Activated CD8-positive, alpha-beta memory T cell treated with anti-CD3 and anti-CD28 coated beads, Interleukin-2, amount 10 ng/mL, durations not matched to agents 7 days and 5 days (primary cell): ENCODE measurements at places on chromosomes 13 and 19. TPM values are rescaled to one million over a fixed set of nuclear protein-coding genes. Genes with fewer than 3 reads are reported as not detected.

SSC5D gene
- 0.79 TPM for total RNA-seq

RNF113B gene
- total RNA-seq = not detected

C19orf53 gene
- total RNA-seq = 94.0 TPM

EDDM13 gene
- total RNA-seq = not detected

LRRC4B gene
- not detected for total RNA-seq

ZNF83 gene
- total RNA-seq = 64.2 TPM

GRCh38 chr13:65532231-65532630 is 1697.9 kb downstream of the PCDH9 start:
- DNase-seq = no peak

- DNase-seq = no peak
These were observed 9.6 kb downstream of the IRGQ start for GRCh38 chr19:43586346-43586745.

DNA sequence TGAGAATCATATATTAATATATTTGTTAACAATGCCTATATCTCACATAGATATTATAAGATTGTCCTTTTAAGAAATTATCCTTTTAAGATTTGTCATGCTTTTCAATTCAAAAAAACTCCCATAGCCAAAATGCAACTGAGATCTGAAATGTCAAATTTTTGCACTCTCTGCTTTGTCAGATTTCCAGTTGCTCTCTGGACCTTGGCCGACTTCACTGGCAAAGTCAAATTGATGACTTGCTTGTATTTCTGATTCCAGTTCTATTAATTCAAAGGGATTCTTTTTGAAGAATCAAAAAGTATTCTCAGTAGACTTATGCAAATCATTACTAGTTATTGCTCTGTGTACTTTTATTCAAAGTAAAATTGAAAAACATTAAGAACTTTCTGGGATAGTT is 101.2 kb upstream of the SCEL start:
- no peak for DNase-seq

- DNase-seq = no peak
These were observed 20.4 kb downstream of the MPND start for GRCh38 chr19:4363571-4364304.

GRCh38 chr13:39269411-39269810 is 231.2 kb downstream of the NHLRC3 start:
- DNase-seq = no peak

DNA sequence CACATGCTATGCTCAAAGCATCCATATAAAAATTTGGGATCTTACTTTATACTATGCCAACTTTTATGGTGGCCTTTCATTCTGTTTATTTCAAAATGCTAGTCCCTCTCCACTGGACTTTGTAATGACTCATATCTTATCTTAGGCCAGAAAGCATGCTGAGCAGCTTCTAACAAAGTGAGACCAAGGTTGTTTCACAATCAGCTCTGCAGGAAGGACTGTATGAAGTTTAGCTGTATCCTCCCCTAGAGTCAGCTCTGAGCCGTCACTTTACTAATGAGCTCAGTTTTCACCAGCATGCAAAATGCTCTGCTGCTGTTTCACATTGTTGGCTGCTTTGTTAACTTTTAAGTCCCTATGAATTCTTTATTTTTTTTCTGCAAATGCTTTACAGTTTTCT is 1608.8 kb downstream of the OLFM4 start:
- DNase-seq = no peak
